CD14-positive monocyte (primary cell): ENCODE measurements at places on chromosomes 13 and 19.

GRCh38 chr13:68023838-68024581 is 793.9 kb upstream of the PCDH9 start:
- no peaks in the 10 kb centered on the region for H3K27me3 ChIP-seq
- H3K4me3 ChIP-seq: no peak overlapping the region
- H3K27ac ChIP-seq: no peak overlapping the region
- H3K4me1 ChIP-seq: no peaks in the 10 kb centered on the region
- no peaks in the 10 kb centered on the region for H3K36me3 ChIP-seq

DNA sequence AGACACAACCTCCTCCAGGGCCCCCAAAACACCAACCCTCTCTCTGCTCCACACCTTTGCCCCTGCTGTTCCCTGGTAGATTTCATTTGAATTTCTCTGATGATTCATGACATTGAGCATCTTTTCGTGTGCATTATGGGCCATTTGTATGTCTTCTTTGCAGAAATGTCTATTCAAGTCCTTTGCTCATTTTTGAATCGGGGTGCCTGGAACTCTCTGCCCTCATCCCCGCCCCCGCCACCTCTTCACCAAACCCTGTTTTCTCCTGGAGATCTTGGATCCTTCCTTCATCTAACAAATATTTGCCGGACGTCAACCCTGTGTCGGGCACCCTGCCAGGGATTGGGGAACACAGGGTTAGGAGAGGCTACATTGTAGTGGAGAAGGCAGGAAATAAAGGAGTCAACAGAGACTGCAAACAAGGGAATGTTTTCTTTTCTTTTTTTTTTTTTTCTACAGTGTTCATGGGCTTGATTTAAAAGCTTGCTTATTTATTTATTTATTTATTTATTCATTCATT is 25.5 kb upstream of the SLC1A5 start:
- no peaks in the 10 kb centered on the region for H3K36me3 ChIP-seq
- no peak overlapping the region for H3K4me3 ChIP-seq
- H3K27me3 ChIP-seq: no peaks in the 10 kb centered on the region
- no peaks in the 10 kb centered on the region for H3K4me1 ChIP-seq
- DNase-seq: no peak
- H3K27ac ChIP-seq: no peak overlapping the region

GRCh38 chr13:69970520-69970919 is 137.1 kb upstream of the ATXN8OS start:
- no peaks in the 10 kb centered on the region for H3K36me3 ChIP-seq
- H3K4me3 ChIP-seq: no peak overlapping the region
- H3K4me1 ChIP-seq: no peaks in the 10 kb centered on the region
- DNase-seq: no peak
- no peaks in the 10 kb centered on the region for H3K27me3 ChIP-seq
- H3K27ac ChIP-seq: no peak overlapping the region

DNA sequence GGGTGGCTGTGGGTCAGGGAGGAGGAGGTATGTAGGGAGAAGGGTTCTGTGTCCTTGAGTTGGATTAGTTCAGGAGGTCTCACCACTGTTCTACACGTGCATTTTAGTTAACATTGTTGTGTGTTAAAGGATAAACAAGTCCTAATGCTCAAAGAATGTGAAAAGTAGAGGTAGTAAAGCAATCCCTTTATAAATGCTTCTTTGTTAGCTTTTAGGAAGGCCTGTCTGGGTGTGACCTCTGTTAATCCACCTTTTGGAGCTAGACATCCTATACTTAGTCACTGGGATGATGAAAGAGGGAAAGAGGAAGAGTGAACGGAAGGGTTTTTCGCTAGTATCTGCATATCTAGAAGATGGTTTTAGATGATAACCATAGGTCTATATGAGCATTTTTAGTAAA is 42.2 kb upstream of the FLT1 start:
- peaks cover 14% of the 10 kb centered on the region for H3K27me3 ChIP-seq
- H3K4me3 ChIP-seq: no peak overlapping the region
- no peaks in the 10 kb centered on the region for H3K36me3 ChIP-seq
- no peak for DNase-seq

DNA sequence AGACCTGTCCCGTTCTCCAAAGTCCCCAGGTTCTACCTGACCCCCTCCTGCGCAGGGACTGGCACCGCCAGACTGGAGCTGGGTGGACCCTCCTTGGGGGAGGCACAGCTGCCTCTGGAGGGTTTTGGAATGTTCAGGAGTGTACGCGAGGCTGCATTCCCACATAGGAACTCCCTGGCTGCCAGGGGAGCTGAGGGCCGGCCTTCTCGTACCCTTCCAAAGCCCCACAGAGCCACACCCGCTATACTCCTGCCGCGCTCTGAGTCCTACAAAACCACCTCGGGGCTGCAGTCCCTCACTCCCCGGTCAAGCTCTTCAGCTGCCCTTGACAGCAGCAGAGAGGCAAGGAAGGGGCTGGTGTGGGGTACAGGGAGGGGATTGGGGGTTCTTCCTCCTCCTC is 484 bp upstream of the MUC16 start:
- H3K4me1 ChIP-seq: no peaks in the 10 kb centered on the region
- H3K36me3 ChIP-seq: no peaks in the 10 kb centered on the region
- no peaks in the 10 kb centered on the region for H3K27me3 ChIP-seq
- H3K27ac ChIP-seq: no peak overlapping the region
